D341Med (cell line): ENCODE measurements at places on chromosomes 6 and 20.

DNA sequence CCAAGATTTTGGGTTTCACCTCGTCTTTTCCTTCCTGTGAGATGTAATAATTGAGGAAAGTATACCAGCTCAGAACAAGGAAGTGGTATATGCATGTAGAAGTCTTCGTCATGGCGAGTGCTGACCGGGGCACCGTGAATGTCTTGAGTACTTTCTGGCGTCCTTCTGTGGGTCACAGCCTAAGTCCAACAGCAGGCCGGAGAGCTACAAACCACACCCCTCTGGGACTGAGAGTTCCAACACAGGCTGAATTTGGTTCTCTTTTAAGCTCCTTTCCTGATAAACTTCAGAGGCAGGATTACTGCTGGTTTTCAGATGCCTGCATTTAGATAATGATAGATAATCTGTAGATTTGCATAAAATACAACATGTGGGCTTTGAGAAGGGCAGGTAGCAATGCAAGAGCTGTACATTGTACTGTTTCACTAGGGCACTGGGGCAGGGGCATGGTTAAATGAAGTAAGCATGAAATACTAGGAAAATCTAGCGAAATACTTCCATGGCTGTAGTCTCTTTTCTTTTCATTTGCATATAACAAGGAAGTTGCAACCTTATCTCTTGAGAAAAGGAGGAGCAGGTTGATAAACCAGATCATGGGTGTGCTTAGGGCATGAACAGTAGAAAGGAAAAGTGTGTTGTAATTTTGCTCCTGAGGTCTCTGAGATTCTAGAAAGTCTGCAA is at the start of gene ADTRP:
Gene ADTRP, minus strand, starts transcription at position 156 of the 681 bp plus-strand sequence. Its CDS starts 44 bp downstream, at position 112.
- no peak for DNase-seq

GRCh38 chr6:106973836-106974335 is 643 bp downstream of the CD24 start:
- DNase-seq: peak; percentile 67

GRCh38 chr6:47407300-47408281 is 70.0 kb upstream of the CD2AP start:
- no peak for DNase-seq

- DNase-seq: no peak
These were observed 66.5 kb downstream of the PSMG4 start for GRCh38 chr6:3325210-3325609.

- DNase-seq: no peak
These were observed 4.6 kb downstream of the KCNK15 start for GRCh38 chr20:44750081-44750805.

GRCh38 chr6:170062209-170062914 is 228.5 kb downstream of the DLL1 start:
- DNase-seq: no peak

DNA sequence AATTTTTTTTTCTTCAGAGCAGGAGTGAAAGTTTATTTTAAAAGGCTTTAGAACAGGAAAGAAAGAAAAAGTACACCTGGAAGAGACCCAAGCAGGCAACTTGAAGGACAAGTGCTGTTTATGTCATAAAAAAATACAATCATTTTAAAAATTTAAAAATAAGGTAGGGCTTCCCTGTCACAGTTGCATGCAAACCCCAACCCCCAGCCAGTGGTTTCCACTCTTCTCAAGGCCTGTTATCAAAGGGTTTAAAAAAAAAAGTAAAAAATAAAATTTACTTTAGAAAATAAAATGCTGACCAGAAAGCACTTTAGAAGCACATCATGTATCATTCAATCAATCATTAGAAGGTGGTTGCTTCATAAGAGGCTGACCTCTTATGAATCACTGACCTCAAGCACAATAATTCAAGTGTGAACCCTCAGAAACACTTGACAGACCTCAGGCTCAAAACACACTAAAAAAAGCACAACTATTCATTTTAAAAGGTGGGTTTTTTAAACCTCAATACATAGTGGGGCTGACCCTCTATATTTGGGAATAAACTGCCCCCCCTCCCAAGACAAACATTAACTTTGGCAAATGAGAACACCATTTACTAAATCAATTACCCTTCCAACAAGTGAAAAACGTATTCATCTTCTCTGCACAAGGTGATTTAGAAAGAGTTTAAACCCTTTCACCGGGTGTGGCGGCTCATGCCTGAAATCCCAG is 15.6 kb downstream of the ILRUN start:
- no peak for DNase-seq

GRCh38 chr20:47785854-47786764 is 828 bp upstream of the SULF2 start:
- peak; percentile 59 for DNase-seq

DNA sequence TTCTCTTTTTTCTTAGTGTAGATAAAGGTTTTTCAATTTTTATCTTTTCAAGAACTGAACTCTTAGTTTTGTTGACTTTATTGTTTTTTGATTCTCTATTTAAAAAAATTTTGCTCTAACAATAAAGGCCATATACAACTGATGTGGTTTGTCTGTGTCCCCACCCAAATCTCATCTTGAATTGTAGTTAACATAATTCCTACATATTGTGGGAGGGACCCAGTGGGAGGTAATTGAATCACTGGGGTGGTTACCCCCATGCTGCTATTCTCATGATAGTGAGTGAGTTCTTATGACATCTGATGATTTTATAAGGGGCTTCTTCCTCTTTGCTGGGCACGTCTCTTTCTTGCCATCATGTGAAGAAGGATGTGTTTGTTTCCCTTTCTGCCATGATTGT is 199.8 kb downstream of the DHX35 start:
- no peak for DNase-seq

DNA sequence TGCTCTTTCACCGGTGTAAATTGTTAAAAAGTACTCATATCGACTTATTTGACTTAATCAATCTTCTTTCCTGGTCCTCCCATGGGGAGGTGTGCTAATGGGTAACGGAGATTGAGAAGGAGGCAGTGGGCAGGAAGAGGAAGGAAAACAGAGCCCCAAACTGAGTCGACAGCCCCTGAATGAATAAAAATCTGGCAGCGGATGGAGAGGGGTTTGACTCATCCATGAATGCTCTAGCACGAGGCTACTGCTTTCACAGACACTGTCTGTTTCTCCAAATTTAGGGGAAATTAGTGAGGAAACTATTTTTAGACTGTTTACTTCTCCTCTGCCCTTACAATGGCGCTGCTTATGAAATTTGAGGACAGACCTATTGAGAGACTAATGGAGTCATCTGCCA is 142.2 kb upstream of the ATXN1 start:
- DNase-seq: no peak
